ENCODE measurements at places on chromosomes 16 and 17.
A peak's percentile ranks its signal among the peaks of the same experiment; 100 is the strongest.

- DNase-seq: no peak
Observed at GRCh38 chr17:44795928-44796327, 34.2 kb downstream of the GJC1 start.

DNA sequence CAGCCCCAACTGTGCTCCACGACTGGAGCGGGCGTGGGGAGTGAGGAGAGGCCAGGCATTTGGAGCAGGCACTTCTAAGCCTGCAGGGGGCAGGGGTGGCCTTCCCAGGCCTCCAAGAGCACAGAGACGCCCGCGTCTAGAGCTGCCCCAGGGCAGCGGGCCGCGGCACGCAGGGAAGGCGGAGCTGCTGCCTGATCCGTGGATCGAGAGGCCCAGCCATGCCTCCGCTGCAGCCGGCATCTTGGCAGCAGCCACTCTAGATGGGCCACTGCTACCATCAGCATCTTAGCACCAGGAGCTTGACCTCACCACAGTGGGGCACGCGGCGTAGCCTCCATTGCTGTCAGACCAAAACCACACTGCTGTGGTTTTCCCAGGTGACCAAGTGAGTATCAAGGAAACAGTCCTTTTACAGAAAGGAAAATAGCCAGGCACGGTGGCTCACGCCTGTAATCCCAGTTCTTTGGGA, 20.4 kb upstream of the WDR45B start:
- DNase-seq: peak; percentile 93

- no peak for DNase-seq
Observed at GRCh38 chr16:2228161-2228824, 4.9 kb downstream of the E4F1 start.

DNA sequence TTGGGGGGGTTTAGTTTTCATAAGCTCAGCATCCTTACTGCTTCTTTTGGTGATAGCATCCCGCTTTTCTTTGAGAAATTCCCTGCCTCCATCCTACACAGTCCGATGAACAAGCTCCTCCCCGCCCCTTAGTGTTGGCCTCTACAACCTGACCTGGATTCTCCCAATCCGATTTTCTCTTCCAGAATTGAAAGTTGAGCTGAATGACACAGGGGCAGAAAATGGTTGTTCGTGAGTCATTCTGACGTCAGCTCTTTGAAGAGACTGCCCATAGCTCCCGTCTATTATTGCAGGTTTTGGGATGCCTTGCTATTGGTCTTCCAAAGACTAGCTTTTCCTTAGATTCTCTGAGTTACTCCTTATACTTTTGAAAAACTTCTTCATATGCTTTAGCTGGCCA, 279.7 kb downstream of the SLC39A11 start:
- DNase-seq: no peak

DNA sequence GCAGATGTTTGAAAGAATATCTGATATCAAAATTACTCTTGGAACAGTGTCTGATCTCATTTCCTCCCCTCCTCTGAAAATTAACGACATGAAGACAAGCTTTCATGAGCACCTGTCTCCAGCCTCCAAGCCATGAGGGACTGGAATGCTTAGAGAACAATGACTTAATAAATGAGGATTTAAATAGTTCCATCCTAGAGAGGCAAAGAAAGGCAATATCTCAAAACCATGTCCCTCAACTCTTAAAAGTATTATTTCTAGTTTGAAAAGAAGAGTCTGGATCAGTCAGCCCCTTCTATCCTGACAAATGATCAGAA, 137.5 kb downstream of the ANKFN1 start:
- DNase-seq: no peak

DNA sequence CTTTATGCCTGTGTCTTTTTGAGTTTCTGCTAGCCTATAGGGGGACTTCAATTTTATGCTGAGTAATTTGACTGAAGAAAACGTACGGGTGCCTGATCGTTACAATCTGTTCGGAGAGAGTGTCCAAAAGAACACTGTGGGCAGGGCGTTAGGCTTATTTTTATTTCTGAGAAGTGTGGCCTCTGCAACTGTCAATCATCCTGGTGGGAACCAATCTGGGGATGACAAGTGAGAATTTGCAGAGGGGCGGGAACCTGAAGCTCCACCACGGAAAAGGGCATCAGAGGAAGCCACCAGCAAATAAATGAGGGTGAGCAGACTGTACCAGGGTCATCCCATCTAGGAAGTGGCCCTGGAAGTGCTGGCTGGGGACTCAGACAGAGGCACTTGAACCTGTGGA, 12.0 kb upstream of the CDYL2 start:
- no peak for DNase-seq

GRCh38 chr17:14318918-14319205, 18.0 kb downstream of the HS3ST3B1 start:
- peak; percentile 39 for DNase-seq

DNA sequence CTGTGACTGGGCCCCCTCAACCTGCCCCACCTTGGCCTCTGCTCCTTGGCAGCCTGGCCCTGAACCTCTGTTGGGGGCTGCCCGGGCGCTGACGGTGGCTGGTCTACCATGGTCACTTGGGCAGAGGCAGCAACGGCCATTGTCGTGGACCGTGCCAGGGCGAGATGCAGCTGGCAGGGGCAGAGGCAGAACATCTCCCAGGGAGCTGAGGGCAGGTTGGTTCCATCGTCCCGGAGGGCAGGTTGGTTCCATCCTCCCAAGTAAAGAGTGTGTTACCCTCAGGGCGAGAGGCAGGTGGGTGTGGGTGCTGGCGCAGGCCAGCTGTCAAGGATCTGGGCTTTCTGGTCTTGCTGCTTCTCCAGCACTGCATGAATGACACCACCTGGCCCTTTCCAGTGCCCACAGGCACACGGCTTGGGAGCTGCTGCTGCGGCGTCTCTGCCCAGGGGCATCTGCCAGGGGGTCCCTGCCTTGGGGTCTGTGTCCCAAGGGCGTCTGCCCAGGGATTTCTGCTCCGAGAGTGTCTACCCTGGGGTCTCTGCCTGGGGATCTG, 12.0 kb downstream of the ACSF3 start:
- DNase-seq: no peak

DNA sequence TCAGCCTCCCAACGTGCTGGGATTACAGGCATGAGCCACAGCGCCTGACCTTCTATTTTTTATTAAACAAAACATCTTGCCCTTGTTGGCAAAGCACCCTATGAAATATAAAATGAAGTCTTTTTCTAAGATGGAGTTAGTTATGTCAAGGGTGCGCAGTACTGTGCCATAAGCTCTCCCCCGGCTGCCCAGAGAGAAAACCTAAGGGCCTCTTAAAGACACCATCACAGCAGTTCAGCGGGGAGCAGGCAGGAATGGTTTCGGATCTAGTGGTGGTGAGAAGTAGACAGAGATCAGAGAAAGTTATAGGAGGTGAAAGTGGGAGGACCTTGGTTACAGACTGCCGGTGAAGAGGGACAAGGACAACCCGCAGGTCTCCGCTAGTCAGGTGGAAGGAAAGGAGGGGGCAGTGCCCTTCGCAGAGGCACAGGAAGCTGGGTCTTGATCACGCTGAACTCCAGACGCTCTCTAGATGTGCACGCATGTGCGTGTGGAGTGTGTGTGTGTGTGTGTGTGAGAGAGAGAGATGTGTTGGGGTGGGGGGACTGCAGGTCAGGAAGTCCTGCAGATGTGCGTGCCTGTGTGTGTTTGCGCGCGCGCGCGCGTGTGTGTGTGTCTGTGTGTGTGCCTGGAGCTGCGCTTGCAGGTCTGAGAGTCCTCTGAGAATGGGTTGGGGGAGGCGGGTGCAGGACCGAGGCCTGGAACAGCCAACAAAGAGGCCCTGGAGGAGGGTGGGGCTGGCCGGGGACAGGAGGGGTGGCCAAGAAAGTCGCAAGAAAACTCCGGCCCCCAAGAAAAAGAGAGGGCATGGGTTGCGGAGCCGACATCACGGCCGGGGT, 748 bp upstream of the CMTM3 start:
- no peak for DNase-seq

DNA sequence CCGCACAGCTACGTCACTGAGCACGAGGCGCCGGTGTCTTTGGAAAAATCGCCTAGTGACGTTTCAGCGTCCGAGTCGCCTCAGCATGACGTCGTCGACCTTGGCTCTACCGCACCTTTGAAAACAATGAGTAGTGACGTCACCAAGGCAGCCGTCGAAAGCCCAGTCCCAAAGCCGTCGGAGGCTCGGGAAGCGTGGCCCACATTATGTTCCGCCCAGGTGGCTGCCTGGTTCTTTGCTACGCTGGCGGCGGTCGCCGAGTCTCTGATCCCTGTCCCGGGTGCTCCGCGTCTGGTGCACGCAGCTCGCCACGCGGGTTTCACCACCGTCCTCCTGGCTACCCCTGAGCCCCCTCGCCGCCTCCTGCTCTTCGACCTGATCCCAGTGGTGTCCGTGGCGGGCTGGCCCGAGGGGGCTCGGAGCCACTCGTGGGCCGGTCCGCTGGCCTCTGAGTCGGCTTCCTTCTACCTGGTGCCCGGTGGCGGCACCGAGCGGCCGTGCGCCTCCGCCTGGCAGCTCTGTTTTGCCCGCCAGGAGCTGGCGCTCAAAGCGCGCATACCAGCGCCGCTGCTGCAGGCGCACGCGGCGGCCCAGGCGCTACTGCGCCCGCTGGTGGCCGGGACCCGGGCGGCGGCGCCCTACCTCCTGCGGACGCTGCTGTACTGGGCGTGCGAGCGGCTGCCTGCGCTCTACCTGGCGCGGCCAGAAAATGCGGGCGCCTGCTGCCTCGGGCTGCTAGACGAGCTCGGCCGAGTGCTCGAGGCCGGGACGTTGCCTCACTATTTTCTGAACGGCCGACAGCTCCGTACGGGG, 1.5 kb downstream of the TMEM102 start:
- DNase-seq: peak; percentile 96

- DNase-seq: no peak
Observed at GRCh38 chr16:47129755-47130435, 13.8 kb downstream of the NETO2 start.

- DNase-seq: peak; percentile 100
Observed at GRCh38 chr17:78359997-78360370, at the start of gene SOCS3. Gene SOCS3 (minus strand): TSS chr17:78360077. CDS start chr17:78359095, 982 bp downstream.

GRCh38 chr16:8915722-8916301, 33.7 kb downstream of the LITAFD start:
- DNase-seq: no peak

GRCh38 chr17:81807210-81807719, 3.3 kb downstream of the GCGR start:
- no peak for DNase-seq

GRCh38 chr16:22948603-22949368, 134.8 kb downstream of the HS3ST2 start:
- DNase-seq: peak; percentile 86

DNA sequence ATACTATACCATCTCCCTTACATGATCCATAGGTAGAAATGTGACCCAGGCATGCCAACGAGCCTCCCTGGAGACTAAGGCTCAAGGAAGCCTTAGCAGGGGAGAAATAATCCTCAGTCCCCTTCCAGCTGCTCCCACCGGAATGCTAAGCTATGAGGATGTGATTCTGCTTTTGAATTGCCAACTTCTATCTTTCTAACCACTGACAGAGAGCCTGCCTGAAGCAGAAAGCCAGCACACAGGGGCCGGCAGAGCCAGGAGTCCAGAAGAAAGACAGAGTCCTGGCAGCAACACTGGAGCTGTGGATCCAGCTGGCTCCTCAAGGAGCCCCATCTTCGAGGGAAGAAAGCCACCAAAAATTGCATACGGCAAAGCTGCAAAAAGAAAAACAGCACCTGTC, 579.6 kb upstream of the CDH5 start:
- DNase-seq: no peak

DNA sequence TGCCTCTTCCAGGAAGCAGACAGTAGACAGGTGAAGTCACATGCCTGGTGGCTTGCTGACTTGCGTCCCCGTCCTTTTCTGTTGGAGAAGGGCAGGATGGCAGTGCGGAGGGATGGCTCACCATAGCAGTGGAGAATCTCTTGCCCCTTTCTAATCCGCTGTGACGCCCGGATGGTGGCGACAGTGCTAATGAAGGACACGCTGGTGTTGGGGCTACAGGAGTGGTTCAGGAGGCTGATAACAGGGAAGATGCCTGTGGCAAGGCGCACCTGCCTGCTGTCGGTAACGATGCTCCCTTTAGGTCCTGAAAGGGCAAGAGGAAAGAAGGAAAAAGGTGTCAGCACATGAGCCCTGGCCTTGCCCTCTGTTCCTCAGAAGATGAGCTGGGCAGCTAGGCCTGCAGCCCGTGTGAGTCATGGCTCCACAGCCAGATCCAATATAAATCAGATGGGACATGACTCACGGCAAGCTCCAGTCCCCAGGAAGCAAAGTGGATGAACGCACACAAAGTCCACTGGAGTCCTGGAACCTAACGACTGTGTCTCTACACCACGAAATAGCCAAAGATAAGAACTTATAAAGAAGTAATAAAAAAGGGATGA, 25.5 kb downstream of the SERPINF1 start:
- DNase-seq: peak; percentile 98

- no peak for DNase-seq
Observed at GRCh38 chr17:12605222-12605621, 60.5 kb upstream of the MYOCD start.

DNA sequence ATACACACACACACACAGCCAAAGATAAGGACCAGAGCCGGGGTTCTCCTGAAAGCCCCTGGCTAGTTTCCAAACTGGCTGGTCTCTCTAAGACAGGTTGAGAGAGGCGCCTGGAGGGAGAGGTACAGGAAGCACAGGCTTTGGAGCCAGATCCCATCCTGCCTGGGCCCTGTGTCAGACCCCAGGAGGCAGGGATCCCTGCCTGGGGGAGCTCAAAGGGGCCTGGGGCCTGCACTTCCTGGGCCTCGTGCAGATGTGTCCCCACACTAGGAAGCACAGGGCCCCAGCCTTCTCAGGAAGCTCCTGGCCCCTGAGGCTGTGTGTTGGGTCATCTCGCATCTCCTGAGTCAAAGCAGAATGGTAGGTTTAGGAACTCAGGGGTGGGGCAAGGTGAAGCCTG, 16.0 kb downstream of the SLC5A10 start:
- peak; percentile 88 for DNase-seq

- DNase-seq: no peak
Observed at GRCh38 chr17:21242780-21243515, 10.3 kb downstream of the NATD1 start.

DNA sequence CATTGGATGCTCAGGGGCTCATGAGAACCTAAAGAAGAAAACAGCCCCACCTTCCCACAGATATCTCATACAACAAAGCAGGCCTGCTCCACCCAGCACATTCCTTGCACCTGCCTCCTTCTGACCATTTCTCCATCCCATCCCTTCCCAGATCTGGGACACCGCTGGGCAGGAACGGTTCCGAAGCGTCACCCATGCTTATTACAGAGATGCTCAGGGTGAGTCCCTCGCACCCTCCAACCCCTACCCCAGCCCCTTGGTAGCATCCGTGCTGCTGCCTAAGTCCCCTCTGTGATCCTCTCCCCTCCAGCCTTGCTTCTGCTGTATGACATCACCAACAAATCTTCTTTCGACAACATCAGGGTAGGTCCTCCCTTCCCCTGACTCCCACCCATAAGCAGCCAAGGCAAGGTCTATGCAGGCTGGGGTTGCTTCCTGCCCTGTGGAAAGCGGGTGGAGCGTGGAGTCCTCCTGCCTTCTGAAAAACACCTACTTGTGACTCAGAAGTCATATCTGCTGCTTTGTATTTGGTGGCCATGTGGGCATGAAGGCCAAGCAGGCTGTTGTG, 5.4 kb upstream of the NHERF1 start:
- no peak for DNase-seq

All from islet precursor cell (in vitro differentiated cells).